ENCODE measurements at places on chromosomes 7 and 10.

DNA sequence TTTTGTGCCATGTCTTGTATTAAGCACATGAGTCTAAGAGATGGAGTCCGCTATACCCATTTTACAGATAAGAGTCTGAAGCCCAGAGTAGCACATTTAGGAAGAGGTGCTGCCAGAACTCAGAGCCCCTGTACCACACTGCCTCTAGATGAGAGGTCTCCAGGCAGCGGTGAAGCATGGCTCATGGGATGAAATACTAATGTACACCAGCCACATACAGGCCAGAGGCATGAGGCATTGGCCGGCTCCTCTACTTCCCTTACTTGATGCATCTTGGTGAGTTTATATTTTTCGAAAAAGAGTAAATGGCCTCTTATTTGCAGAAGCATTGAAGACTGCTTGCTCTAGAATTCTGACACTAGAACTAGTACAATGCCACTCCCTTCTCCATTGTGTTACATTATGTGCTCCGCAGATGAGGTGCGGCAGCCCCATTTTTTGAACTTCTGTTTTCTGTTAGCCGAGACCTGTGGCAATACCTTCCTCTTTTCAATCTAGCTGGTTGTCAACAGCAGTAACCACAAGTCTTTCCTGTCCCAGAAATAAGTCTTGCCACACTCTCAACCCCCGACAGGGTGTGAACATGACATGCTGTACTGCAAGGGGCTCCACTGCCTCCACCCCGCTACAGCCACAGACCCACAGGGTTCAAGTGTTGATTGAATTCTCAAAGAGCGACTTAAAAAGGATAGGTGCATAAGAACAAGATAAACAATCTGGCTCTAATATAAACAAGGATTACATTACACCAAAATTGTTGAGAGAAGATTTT lies 145.3 kb downstream of the CELF2 start:
- no peak for DNase-seq

- no peak for DNase-seq
Measured at GRCh38 chr10:127802531-127803095, 65.6 kb downstream of the FOXI2 start.

GRCh38 chr10:77455561-77455960 lies 182.0 kb downstream of the KCNMA1 start:
- DNase-seq, result peak; percentile 81

DNA sequence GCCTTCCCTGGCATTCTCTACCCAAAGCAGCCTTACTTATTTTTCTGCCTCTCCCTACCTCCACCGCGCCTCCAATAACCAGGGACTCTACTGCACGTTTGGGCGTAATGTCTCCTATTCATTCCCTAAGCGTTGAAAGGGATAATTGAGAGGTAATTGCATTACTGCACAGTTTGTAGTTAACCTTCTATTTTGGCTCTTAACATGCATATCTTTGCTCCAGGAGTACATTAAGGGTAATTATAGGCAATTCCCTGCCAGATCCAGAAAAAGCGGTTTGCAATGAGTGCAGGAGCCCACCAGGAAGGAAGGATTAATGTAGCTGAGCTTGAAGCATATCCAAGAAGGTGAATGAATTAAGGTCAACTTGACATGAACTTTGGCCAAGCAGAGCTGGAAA lies 558.4 kb downstream of the TYW1 start:
- no peak for DNase-seq

DNA sequence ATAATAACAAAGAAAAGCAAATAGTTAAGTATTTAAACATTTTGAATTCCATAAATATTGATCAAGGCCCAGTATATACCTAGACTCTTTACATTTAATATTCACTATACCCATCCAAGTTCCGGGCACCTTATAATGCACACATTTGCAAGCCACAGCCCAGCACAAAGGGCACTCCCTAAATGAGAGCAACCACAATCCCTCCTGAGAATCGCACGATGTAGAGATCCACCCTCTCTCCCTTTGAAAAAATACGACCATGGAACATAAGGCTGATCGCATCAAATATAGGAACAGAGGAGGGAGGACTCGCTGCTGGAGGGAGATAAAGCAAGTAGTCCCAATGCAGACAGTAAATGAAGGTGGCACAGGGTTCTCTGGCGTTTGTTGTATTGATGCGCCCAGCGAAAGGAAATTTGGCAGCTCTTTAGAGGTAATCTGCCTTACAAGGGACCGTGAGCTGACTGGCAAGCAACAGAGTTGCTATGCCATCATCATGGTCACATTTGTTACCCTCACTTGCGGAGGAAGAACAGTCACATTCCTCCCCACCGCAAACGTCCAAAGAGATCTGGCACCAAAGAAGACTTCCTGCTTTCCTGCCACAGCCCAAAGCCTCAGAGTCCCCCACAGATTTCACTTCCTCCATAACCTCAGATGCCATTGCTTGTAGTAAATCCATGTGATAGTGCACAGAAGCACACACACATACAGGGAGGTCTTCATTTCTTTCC lies 16.1 kb upstream of the TAS2R40 start:
- DNase-seq, result no peak

DNA sequence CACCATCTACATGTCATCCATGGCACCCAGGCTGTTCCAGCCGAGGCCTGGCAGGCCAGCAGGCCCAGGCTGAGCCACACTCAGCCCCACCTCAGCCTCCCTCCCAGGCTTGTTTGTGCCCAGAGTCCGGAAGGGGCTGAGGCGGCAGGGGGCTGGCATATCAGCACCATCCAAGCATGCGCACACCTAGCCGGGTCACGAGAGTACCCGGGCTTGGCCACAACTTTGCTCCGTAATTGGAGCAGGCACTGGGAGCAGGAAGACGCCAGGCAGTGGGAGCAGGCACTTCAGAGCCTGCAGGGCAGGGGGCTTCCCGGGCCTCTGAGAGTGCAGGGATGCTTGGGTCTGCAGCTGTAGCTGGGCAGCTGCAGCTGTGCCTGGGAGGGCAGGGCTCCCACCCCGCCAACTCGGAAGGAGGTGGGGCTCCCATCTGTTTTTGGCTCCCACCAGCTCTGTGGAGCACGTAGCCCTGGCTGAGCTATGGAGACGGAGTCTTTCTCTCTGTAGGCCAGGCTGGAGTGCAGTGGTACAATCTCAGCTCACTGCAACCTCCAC lies 15.2 kb upstream of the TSPAN15 start:
- DNase-seq, result no peak

DNA sequence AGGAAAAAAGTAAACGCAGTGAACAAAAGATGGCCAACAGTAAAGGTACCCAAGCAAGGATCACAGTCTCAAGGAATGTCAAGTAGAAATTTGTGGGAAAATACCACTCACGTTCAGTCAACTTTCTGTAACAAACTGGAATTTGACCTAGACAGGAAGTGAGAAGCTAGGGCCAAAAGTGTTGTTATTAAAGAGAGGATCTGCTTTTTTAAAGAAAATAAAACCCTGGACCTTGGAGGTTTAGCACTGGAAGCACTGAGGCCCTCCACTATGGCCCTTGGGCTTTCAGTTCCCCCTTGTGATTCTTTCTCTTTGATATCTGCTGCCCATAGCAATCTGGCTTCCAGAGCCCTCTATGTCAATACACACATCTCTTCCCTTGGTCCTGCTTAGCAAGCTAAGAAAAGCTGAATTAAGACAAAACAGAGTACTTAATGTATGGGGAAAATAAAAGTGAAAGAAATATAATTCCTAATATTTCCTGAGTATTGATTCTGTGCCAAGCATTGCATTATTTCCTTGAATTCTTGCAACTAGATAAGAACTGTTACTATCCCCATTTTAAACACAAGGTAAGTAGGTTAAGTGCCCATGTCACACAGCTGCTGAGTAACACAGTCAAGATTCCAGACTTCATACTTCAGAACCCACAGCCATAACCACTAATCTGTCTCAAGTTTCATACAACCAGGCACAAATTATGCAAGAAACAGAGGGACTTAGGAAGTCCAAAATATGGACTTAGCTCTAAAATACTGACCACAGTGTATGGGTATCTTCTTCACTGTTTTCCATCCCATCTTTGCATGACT lies 2.6 kb upstream of the ZNF438 start:
- DNase-seq, result no peak

GRCh38 chr10:104113376-104113956 lies 8.5 kb upstream of the SFR1 start:
- DNase-seq, result no peak

DNA sequence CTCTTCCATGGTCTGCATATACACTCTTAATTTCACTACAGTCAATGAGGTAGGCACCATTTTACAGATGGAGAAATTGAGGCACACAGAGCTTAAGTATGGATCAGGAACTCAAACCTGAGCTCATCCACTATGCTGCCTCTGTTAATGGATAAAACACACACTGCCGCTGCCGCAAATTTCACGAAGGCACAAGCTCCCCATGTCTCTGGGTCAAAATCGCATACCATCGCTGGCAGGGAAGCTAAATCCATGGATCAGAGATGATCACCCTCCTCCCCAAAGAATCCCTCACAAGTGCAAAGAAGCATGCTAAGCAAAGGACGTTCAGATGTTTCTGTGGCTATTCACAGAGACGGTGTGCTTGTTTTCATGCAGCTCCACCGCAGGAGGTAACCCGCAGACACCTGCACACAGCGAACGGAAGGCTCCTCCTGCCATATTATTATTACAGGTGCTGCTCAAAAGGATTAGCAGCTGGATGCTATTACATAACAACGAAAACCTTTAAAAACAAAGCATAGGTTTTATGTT lies 109.3 kb downstream of the UBE2H start:
- DNase-seq, result no peak

DNA sequence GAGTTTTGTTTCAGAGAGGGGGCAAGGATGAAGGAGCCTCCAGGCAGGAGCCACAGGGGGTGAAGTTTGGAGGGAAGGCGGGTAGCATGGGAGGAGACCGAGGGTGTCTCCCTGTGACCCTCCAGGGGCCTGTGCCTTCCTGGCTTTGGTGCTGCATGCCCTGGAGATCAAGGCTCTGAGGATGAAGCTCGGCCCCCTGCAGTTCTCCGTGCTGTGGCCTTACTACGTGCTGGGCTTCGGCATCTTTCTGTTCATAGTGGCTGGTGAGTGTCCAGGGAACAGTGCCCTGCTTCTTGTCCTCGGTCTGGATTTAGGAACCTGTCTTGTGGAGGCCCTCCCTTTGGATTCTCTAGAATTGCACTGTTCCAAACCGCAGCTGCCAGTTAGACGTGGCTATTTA lies 9.2 kb upstream of the ZSCAN25 start:
- no peak for DNase-seq

GRCh38 chr7:53001221-53001620 lies 34.2 kb upstream of the POM121L12 start:
- DNase-seq, result no peak

- DNase-seq, result no peak
Measured at GRCh38 chr7:140698477-140698876, 2.0 kb downstream of the NDUFB2 start.

GRCh38 chr7:142414135-142414534 lies 156.3 kb upstream of the PRSS58 start:
- DNase-seq, result no peak

DNA sequence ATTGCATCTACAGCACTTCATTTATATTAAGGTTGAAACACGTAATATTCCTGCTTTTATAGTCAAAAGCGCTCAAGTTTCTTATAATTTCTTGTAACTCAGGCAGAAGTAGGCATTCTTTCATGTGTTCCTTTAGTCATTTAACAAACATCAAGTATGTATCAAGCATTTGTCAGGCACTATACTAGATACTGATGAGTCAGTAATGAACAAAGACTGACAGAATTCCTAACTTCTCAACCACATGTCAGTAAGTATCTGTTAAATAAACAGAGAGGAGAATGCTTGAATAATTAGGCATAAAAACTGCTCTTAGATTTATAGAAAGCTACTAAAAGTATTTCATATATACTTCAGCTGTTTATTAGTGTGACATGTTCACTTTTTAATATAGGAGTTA lies 9.9 kb downstream of the CRPPA start:
- DNase-seq, result no peak

DNA sequence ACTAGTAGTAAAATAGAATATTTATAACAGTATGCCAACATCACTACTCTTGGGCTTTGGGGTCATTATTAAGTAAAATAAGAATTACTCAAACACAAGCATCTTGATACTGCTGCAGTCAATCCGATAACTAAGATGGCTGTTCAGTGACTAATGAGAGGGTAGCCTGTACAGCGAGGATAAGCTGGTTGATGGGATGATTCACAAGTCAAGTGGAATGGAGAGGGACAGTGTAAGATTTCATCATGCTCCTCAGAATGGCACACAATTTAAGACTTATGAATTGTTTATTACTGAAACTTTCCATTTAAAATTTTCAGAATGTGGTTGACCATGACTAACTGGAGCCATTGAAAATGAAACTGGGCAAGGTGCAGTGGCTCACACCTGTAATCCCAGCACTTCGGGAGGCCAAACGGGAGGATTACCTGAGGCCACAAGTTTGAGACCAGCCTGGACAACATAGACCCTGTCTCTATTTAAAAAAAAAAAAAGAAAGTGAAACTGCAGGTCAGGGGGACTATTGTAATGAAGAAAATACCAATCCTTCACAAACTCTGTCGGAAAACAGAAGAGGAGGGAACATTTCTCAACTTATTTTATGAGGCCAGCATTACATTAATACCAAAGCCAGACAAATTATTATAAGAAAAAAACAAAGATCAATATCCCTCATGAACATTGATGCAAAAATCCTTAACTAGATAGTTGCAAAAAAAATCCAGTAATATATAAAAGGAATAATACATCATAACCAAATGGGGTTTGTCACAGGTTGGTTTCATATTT lies 11.2 kb downstream of the AVL9 start:
- DNase-seq, result peak; percentile 82

- no peak for DNase-seq
Measured at GRCh38 chr7:90660100-90660499, 64.0 kb downstream of the CDK14 start.

DNA sequence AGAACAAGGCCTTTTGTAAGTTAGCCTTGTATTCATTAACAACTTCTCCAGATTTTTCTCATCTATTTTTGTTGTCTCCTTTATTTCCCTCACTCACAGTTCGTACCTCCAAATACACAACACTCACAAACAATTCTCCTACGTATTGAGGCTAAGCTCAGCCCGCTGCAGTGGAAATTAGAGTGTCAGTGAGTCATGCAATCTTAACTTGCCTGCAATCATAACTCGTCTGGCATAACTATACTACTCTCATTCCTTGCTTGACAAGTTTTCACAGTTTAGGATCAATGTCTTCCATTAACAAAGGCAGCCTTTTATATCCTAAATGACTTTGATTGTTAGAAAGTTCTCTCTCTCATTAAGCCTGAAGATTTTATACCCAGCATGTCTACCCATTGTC lies 23.8 kb downstream of the TMEM196 start:
- DNase-seq, result no peak
